ENCODE measurements at places on chromosomes 11 and 22.

DNA sequence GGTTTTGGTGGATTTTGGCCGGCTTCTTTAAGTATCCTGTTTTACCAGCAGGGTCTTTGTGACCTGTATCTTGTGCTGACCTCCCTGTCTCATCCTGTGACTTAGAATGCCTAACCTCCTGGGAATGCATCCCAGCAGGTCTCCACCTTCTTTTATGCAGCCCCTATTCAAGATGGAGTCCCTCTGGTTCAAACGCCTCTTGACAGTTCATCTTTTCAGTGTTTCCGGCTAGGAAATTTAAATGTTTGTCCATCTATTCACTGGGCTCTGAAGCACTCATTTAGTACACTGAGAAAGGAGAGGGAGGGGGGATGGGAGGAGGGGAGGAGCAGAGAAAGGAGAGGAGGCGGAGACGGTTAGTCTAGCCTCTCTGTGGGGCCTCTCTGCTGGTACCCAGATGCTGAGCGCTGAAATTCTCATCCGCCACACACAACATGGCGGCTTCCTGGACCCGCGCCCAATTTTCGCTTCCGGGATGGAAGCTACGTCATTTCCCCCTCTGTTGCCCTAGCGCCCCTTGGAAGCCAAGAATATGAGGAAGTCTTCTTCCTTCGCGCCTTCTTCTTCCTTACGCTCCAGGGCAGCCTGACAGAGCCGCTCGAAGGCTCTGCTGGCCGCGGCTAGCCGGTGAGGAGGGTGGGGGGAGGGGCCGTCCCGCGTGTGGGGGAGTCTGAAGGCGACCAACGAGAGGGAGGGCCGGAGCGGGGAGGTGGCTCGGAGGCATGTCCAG, 69.0 kb upstream of the SYT13 start:
- DNase-seq = peak; percentile 76

DNA sequence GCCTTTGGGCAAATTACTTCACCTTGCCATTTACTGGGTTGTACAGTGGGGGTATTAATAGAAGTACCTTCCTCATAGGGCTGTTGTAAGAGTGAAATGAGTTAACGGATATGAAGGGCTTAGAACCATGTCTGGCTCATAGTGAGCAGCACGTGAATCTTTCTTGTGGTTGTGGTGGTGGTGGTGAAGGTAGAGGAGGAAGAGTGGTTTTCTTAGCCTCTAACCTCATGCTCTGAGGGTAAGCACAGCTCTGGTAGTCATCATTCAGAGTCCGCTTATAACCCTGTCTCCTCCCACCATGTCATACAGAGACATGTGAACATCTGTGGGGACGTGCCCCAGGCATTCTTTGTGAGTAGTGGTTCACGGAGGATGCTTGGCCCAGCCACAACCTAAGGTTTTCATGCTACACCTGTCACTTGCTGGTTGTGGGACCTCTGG, 43.6 kb downstream of the TEAD1 start:
- no peak for DNase-seq

- DNase-seq = no peak
Observed at GRCh38 chr11:128553662-128554362, 33.5 kb downstream of the ETS1 start.

- no peak for DNase-seq
Observed at GRCh38 chr11:14544611-14545010, 24.4 kb upstream of the PSMA1 start.

DNA sequence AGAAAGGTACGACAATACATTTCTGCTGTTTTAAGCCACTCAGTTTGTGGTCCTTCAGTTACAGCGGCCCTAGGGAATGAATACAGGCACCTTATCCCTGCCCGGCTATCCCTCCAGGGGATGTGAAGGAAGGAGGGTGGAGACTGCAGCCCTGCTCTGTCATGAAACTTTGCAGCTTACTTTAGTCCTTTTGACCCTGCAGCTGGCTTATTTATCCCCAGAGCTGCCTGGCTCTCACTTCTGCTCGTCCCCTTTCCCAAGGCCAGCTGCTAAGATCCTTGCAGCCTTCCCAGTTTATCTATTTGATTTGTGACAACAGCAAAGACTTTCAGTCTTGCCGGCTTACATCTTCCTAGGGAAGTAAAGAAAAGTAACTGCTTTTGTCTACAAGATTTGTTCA, 55.2 kb downstream of the SC5D start:
- DNase-seq = no peak

DNA sequence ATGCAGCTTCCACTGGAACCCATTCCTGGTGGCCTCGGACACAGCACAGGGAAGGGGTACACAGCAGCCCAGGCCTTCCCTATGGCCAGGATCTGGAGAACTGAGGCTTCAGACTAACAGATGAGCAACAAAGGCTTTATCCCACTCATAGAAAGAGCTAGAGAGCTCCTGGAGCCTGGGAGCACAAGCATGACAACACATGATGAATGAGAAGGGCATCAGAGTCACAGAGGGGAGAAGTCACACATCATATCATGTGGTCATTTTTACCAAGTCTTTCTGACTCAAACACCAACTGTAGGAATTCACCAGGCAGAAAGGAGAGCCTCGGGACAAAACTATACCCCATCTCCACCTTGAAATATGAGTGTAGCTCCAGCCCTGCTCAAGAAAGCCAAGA, 43.2 kb downstream of the NRXN2 start:
- no peak for DNase-seq

DNA sequence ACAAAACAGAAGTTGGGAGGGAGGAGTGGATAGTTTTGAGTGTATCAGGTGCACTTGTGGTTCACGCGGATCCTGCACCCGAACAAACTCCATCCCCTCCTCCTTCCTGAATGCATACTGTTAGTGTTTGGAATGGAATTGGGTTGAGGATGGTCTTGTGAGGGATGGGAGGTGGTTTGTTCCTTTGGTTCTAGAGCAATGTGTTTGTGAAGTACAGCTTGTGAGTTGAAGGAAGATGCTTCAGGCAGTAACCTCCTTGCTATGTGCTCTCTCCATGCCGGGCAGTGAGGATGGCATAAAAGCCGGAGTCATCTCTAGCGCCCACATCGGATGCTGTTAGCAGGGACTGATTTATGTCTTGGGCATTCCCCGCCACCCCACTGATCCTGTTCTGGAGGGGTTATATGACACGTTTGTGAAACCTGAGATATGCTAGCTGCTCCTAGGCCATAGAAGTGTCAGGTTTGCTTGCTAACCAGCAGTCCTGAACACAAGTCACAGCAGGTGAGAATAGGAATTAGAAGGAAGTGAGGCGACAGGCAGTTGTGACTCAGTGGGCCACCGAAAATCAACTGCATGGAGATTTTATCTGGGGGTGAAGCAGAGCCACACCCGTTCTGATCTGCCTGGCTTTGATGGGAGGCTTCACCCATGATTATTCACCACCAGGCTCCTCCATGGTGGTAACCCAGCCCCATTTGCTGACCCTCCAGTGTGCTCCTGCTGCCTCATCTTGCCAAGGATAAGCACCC, 2.2 kb downstream of the BCR start:
- peak; percentile 68 for DNase-seq

GRCh38 chr11:42713753-42714152, 598.0 kb upstream of the API5 start:
- DNase-seq = no peak

DNA sequence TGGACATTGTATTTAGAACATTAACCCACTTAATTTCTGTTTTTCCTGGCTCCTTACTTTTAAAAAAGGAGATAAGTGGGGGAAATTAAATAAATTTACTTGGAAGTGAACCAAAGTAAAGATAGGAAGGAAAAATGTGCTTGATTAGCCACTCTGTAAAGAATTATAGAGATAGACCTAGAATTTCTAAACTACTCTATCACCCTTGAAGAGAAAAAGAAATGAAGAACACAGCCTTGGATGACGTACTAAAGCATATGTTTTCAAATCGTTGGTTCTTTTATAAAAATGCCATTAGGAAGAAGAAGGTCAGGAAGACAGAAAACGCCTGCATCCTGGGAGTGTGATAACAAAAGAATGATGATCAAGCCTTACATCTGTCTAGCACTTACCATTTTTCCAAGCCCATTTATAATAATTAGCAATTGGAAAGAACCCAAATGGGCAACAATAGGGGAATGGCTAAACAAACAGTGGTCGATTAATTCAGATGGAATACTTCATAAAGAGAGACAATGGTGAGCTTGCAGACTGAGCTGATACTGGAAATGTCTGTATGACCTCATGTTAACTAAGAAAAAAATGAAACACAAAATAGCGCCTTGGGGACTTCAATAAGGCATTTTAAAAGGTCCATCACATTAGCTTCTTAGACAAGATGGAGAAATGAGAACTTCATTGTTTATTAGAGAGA, 81.0 kb upstream of the LRRC55 start:
- no peak for DNase-seq

DNA sequence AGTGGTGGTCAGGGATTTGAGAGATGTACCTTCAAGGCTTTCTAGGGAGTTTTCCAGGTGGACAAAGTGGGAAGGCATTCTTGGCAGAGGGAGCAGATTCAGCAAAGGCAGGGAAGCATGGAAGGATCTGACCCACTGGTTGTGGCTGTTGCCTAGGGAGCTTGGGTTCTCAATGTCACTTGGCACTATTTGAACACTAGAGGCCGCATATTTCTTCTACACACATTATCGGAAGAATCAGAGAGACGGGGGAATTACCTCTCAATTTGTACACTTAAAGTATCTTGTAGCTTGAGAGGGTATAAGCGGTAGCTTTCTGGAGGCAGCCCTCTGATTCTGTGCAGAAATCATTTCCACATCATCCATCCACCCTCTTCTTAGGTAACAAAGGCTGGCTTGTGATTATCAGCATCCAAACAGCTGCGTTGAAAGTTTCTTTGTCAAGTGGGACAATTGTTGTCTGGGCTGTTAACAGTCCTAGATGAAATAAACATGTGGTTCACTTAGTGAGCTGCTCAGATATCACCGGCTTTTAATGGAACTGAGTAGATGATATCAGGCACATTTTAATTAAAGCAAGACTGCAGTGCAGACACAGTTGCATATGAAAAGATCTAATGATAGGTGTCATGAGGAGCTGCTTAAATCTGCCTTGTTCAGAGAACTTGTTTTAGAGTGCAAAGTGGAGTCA, 2.6 kb downstream of the NELL1 start:
- DNase-seq = peak; percentile 45

DNA sequence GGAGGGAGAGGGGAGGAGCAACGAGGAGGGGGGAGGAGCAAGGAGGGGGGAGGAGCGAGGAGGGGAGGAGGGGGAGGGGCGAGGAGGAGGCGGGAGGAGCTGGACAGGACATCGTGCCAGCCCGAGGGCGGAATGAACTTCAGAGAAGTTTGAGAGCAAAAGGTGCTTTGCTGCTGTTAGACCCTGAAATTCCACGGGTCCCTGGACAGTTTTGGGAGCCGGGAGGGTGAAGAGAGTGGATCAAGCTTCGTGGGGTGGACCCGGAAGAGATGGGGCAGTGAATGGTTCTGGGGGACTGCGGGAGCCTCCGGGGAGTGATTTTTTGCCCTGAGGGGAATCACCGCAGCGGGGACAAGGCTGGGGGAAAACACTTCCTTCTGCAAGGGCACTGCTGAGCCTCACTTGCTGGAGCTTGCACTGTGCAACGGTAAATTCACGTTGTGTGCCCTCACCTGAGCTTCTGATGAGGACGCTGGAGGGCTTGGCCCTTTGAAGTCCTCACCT, 10.7 kb upstream of the NLRP6 start:
- no peak for DNase-seq

GRCh38 chr22:44661659-44662569, 40.1 kb upstream of the PRR5 start:
- DNase-seq = no peak

GRCh38 chr11:2271077-2271326, 614 bp upstream of the ASCL2 start:
- no peak for DNase-seq

DNA sequence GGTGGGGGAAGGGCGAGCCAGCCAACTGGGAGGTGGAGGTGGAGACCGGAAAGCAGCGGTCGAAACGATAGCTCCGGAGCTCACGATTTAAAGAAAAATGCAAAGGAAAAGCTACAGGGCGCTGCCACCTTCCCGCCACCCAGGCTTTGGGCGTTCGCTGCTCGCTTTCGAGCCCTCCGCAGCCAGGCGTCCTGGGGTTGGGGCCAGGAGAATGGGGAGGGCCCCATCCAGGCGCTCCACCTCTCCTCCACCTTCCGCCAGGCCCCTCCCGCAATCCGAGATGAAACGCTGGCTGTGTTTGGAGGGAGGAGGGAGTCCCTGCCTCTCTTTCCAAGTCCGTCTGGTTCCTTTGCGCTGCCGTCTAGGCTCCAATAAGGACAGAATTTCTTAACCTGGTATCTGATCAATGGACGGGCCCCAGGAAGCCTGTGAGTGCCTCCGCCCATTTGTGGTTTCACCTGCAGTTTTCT, 483 bp upstream of the ABTB2 start:
- DNase-seq = peak; percentile 42

DNA sequence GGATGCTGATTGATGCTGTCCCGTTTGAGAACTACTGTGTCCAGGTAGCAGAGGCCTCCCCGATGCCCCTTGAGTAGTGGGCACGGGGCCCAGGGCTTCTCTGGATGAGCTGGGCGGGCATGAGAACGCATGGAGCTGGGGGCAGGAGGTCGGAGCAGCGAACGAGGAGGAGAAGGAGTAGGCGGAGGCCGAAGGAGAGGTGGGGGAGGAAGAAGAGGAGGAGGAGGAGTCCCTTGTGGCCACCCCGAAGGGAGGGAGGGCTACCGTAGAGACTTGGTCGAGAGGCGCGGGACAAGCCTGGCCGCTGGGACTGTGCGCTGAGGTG, 62.9 kb downstream of the CRYBB2 start:
- DNase-seq = no peak

- no peak for DNase-seq
Observed at GRCh38 chr11:21602699-21603098, 590.2 kb upstream of the ANO5 start.

GRCh38 chr22:17121233-17122195, at the start of gene TMEM121B:
Gene TMEM121B (minus strand): TSS chr22:17121360. CDS start chr22:17121127, 233 bp downstream.
- peak; percentile 80 for DNase-seq

DNA sequence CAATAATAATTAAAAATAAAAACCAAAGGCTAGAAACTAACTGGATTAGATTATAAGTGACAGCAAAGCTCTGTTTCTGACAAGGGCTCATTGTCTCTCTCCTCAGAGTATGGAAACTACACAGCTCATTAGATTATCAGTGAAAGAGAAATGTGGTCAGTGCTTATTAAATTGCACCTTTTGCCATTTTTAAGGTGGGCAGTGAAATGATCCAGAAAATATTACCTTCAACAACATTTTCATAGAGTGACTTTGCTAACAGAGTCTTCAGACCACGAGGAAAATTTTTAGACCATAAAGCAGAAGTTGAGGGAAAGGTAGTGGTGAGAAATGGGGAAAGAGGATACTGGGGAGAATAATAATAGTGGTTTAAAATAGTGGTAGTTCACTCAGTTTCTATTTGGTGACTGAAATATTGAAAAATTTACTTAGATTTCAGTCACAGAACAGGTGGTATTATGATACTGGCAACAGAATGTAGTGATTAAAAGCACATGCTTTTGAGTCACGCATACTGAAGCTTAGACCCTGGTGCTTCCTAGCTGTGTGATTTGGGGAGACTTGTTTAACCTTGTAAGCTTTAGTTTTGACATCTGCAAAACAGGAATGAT, 684.0 kb upstream of the CCDC90B start:
- DNase-seq = no peak
